ENCODE measurements at places on chromosomes 5 and 9.

DNA sequence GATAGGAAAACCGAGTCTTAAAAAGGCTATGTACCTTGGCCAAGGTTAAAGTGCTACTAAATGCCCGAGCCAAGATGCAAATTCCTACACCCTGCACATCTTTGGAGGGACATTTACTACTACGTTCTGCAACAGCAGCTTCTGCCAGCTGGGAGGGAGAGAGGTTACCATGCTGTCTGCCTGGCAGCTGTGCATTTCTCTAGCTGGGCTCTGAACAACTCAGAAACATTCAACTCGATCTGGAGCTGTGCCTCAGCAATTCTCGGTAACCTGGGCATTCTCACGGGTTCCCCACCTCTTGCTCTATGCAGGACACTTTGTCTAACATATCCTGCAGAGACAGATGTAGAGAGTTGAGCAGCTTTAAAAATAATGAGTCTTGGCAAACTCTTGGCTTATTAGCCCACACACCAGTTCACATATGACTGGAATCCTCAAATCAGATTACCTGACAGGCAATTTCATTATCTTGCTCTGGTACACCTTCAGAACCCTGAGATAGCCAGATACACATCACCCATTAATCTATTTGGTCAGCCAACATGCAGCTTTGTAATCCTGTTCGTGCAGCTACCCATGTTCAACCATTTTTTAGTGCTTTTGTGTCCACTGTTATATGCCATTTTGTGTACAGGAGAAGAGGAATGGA is 115.8 kb downstream of the EFNA5 start:
- no peak for DNase-seq

DNA sequence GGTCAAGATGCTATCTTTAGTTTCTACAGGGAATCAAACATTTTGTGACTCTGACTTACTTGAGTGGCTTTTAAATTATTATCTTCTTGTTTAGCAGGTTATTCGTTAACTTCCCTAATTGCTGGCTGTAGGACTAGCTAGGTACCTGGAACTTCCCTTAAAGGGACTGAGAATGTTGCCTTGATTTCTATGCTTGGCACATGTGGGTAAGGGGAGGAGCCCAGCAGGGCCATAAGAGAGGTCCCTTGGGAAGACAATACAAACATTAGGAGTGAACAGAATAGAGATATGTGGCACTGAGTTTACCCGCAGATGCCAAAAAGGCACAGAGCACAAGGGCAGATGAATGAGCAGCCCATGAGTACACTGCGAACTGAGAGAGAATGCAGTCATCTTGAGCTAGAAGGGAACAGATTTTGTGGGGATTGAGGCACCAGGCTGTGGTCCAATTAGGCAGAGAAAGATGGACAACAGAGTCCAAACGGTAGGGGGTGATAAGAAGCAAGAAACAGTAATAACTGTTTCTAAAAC is 9.8 kb downstream of the CKMT2 start:
- no peak for DNase-seq

DNA sequence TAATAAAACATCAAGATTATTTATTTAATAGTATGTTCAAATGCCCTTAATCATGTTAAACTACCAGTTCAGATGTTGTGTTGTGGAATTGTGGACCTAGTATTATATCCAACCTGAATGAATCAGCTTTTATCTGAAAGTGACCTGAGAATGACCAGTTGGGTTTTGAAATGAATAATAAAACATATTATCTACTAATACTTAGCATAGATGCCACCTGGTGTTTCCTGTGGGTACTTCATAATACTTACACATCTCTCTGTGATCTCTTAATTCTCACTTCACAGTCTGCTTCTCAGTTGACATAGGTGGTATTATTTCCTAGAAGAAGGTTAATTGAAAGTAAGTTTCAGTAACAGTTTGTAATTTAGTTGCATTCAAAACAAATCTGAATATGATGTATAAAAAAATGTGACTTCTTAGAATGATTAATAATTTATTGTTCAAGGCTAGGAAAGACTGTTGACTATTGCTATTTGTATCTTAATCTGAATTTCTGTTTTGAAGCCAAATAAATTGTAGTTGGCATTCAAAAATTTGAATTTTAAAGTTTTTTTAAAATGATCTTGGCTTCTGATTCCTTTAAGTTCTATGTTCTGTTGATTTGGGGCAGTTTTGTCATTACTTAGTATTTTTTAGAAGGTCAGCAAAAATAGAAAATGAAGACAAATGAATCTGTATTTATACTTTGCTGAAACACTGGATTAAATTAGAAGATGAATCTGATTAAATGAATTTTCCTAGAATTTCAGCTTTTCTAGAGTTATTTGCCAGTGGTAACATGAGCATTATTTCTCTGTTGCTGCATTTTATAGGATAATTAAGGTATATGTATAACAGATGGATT is 48.2 kb downstream of the KIF2A start:
- peak; percentile 92 for DNase-seq

- no peak for DNase-seq
These were observed 5.8 kb downstream of the ITK start for GRCh38 chr5:157186309-157187045.

GRCh38 chr5:92605591-92605990 is 975.4 kb downstream of the NR2F1-AS1 start:
- DNase-seq, result no peak

DNA sequence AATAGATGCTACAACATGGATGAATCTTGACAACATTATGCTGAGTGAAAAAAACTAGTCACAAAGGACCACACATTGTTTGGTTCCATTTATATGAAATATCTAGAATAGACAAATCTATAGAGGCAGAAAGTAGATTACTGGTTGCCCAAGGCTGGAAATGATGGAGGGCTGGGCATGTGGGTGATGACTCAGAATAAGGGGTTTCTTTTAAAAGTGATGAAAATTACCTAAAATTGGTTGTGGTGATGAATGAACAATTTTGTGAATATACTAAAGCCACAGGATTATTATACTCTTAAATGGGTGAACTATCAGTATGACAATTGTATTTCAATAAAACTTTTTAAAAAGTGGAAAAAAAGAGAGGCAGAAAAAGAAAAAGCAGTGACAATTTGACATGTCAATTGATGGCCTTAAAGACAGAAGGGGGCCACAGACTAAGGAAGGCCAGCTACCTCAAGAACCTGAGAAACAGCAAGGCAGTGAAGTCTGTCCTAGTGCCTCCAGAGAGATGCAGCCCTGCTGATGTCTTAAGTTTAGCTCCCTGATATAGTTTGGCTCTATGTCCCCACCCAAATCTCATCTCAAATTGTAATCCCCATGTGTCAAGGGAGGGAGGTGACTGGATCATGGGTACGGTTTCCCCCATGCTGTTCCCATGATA is 182.7 kb downstream of the PIK3R1 start:
- no peak for DNase-seq

- no peak for DNase-seq
These were observed 49.5 kb upstream of the BRINP1 start for GRCh38 chr9:119418721-119419120.

GRCh38 chr5:127019928-127020327 is 10.4 kb downstream of the MARCHF3 start:
- no peak for DNase-seq

DNA sequence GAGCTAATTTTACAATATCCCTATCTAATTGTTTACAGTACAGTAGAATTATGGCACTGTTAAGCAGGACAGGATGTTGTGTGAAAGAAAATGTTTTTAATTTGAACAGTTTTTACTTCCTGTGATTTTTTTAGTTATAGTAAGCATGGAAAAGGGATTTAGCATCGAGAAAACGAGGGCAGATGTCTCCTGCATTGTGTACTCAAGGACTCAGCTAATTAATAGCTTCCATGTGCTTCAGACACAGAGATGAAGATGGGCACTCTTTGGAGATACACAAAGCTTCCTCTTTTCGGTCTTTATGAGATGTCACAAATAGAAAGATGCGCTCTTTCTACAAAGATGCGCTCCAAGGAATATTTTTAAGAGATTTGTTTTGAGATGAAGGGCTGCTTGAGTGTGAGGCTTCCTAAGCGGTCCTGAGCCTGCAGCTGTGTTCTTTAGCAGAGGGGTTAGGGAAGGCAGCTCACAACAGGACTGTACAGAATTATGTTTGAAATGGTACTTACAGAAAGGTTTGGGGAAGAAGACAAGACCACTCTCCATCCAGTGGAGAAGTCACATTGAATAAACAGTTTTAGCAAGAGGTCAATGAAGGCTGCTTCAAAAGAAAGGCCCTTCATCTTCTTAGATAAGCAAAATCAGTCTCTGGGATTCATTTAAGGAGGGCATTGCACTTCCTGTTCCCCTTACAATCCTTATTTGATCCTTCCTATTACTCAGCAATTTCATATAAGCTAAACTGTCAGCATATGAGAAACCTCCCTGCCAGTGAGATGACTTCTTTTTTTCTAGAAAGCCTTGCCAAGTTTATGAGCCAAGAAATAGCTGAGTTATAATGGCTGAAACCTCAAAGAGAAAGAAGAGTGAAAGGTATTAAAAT is 311.5 kb downstream of the EFNA5 start:
- DNase-seq, result no peak

DNA sequence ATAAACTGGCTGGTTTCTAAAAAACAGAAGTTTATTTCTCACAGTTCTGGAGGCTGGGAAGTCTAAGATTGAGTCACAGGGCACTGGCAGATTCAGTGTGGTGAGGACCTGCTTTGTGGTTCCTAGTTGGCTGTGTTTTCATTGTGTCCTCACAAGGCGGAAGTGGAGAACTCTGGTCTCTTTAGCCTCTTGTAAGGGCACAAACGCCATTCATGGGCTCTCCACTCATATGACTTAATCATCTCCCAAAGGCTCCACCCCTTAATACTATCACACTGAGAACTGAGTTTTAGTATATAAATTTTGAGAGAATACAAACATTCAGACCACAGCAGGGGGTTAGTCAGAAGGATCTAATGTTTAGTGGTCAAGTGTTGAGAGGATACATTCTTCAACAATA is 208.2 kb downstream of the SEC61B start:
- DNase-seq, result no peak

DNA sequence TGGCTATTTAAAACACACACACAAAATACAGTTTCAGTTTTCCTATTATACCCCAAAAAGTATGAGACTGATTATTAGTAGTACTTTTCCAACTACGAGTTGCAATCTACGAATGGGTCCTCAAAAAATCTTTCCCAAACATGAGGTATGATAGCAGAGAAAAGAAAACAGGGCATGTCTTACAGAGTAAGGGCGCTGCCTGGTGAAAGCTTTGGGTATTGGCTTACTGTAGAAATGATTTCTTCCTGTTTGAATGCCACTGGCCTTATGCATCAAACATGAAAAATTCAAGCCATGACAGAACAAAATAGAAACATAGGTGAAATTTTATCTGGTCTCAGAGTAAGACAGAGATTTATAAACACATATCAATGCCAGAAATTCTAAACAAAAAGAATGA is 448.0 kb downstream of the SPOCK1 start:
- no peak for DNase-seq

- no peak for DNase-seq
These were observed 44.0 kb upstream of the ZNF608 start for GRCh38 chr5:124790301-124790894.

GRCh38 chr9:33350310-33350709 is 52.1 kb downstream of the AQP7 start:
- DNase-seq, result no peak

GRCh38 chr9:129647635-129648034 is 5.7 kb upstream of the ASB6 start:
- DNase-seq, result no peak

- no peak for DNase-seq
These were observed 339.8 kb upstream of the RGMB start for GRCh38 chr5:98433673-98434072.

- no peak for DNase-seq
These were observed 92.3 kb downstream of the GAS1 start for GRCh38 chr9:86854898-86855523.

GRCh38 chr9:78053627-78054026 is 22.0 kb upstream of the GNAQ start:
- no peak for DNase-seq

GRCh38 chr9:83754383-83754977 is 46.7 kb upstream of the UBQLN1 start:
- DNase-seq, result no peak

GRCh38 chr5:33524476-33524875 is 83.7 kb downstream of the TARS1 start:
- DNase-seq, result no peak

DNA sequence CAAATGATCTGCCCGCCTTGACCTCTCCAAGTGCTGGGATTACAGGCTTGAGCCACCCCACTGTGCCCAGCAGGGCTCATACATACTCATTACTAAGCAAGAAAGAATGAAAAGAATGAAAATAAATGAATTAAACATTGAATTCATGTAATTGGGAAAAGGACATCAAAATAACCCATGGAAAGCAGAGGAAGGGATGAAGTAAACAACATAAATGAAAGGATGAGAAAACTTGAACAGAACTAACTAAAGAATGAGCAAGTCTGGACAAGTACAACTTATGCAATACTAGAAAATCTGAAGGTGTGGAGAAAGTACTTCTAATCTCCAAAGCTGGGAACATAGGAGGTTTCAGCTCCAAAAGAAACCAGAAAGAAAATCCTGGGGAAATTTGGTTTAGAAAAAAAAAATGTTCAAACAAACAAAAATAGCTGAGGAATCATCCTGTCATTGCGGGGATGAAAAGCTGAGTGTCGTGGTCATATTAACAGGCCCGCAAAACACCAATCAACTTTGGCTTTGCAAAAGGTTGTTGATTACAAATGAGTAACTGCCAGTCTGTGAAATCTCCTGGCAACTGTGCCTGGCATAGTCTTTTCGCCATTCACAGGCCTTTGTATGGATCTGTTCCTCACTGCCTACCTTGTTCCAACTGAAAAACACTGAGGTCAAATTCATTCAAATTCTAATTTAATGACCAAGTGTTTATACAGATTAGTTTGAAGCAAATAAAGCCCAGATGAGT is 2.3 kb upstream of the AK3 start:
- no peak for DNase-seq

DNA sequence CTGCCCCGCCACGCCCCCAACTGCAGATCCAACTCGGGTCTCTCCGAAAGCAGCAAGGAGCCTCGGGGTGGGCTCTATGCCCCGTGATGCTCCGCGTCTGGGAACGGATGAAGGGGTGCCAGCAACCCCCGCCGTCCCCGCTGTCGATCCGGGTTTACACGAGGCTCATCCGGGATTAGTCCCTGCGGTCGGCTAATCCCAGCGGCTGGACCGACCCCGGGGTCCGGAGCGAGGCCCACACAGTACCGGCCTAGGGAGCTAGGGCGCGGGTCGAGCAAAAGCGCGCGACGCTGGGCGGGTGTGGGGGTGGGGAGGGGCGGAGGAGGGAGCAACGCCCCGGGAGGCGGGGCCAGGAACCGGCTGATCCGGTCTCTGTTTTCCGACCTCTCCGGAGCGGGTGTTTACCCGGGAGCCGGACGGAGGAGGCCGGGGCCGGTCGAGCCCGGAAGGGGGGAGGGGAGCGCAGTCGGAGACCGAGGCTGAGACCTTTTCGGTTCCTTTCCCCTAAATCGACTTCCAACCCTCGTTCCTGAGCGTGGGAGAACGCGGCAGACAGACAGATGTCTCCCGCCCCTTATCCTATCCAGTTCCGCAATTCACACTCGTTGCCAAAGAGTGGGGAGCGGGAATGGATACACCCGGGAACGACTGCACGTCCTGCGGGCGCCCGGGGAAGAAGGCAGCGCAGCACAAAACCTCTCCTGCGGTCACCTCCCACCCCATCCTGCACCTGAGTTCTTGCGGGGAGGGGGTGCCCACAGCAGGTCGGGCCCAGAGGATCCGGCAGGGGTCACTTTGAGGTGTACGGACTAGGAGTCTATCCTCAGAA is 28.6 kb downstream of the PCDH1 start:
- peak; percentile 75 for DNase-seq

GRCh38 chr9:127878001-127878651 is 651 bp upstream of the AK1 start:
- no peak for DNase-seq

- no peak for DNase-seq
These were observed 8.8 kb downstream of the TENT2 start for GRCh38 chr5:79621056-79621455.

Measured in tibial nerve (tissue), 4 donors.